ENCODE measurements at places on chromosomes 12 and 14.

DNA sequence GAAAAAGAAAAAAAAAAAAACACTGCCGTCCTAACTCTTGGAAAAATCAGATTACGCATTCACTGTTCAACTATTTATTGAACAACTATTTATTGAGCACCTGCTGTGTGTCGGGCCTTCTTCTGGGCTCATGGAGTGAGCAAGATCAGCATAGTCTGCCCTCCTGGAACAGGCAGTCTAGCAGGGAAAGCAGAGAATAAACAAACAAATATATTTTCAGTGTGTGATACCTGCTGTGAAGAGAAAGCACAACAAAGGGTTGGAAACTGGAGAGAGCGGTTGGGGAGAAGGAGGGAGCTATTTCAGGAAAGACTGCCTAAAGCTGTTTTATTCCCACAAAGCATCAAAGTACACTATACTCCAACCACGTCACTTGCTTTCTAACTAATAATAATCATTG is 10.8 kb downstream of the PROX2 start:
- DNase-seq = no peak

DNA sequence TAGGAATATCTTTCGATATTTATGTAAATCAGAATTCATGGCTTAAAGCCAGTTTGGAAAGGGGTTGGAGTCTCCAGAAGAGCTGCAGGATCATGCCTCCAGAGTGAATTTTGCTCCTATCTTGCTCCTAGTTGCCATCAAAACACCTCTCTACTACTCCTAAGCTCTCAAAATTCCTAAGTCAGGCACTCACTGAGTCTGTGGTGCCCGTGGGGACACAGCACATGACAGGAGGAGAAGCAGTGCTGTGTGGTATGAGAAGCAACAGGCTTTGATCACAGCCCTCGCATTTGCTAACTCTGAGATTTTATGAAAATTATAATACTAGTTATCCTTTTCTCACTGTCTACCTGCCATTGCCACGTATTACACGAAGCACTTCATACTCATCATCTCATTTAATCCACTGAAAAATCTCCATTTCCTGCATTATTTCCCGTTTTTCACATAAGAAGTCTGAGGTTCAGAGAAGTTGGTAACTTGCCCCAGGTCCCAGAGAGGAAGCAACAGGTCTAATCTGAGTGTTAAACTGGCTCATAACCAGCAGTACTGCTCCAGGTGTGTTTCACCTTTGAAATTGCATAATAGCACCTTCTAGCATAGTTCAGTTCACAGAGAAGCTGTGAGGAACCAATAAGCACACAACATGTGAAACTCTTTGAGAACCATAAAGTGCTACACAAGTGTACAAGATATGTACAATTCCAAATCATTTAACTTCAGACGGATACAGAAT is 33.1 kb upstream of the SLC35F4 start:
- DNase-seq = no peak

- no peak for DNase-seq
These were observed 327.6 kb downstream of the CCER1 start for GRCh38 chr12:90627180-90627896.

- DNase-seq = no peak
These were observed 19.8 kb upstream of the MGP start for GRCh38 chr12:14905269-14906004.

GRCh38 chr14:29316936-29317335 is 550.3 kb downstream of the FOXG1 start:
- DNase-seq = no peak

- no peak for DNase-seq
These were observed 18.4 kb downstream of the DDX51 start for GRCh38 chr12:132125736-132126135.

- DNase-seq = no peak
These were observed 65.9 kb downstream of the RNFT2 start for GRCh38 chr12:116804051-116804450.

GRCh38 chr14:82313889-82314288 is 780.2 kb upstream of the SEL1L start:
- no peak for DNase-seq

- DNase-seq = no peak
These were observed 1320.9 kb upstream of the FLRT2 start for GRCh38 chr14:84209031-84209430.

DNA sequence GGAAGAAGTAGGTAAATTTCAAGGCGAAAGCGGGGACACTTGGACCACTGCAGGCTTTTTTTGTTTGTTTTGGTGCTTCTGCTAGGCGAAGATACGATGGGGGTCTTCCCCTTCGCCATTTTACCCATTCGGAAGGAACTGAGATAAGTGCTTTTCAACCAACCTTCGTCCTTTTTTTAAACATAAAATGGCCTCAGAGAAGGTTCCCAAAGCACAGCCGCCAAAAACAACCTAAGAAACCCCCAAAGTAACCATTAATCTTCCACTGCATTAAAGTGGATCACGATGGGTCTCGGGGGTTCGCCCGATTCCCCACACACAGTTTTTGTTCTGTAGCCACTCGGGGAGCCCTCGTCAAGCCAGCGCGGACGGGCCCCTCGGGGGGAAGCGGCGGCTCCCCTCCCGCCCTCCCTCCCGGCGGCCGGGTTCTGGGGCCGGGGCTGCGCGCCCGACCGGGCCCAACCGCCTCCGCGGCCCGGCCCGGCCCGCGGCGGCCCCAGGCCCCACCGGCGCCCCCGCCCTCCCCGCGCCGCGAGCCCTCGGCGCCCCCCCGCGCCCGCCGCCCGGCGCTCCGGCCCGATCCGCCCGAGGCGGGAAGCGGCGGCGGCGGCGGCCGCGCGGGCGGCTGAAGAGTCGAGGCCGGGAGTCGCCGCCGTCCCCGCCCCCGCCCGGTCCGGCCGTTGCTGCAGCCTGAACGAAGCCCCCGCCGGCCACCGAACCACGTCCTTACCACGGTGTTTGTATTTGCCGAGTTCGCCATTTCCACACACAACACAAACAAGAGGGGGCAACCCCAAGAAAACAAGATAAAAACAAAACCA is 790 bp downstream of the GTF2A1 start:
- no peak for DNase-seq

DNA sequence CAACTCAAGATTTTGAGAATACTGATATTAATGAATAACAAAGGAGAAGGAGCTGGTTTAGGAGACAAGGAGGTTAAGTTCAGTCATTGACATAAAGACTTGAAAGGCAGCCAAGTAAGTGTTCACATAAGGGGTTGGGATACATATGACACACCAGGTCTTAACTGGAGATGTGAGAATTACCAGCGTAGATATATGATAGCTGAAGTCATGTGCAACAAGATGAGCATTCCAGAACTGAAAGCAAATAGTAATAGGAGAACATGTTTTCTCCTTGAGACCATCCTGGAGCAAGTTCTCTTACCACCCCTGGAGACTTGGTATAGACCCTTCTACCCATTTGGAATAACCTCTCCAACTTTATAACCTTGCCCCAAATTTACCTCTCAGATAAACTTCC is 43.3 kb upstream of the NPFF start:
- DNase-seq = no peak

DNA sequence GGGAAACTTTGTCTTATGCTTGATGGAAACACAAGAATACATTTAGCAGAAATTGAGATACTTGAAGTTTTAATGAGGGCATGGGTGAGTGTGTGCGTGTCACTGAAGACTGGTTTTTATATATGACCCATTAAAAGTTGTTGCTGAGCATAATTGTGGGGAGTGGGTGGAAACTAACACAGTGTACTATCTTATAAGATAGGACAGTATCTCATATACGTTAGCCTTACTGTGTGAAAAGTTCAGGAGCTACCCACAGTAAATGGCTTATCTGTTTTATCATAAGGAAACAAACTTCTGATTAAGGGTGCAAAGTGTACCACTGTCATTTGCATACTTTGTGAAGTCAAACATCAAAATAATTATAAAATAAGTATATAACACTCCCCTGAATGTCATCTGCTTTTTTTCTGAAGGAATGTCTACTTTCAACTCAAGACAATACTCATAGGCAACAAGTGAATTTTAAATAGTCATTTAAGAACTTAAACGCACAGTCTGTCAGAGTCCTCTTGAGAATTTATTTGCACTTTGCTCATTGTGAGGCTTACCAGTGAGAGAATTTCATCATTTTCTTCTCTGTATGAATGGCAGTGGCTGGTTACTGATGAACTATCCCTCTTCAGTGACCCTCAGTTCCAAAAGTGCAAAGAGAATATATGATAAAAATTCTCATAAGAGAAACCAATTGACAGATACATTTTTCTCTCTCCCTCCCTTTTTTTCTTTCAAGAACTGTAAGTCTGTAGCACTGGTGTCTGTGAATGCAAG is 4.2 kb downstream of the PDE3A start:
- DNase-seq = no peak

DNA sequence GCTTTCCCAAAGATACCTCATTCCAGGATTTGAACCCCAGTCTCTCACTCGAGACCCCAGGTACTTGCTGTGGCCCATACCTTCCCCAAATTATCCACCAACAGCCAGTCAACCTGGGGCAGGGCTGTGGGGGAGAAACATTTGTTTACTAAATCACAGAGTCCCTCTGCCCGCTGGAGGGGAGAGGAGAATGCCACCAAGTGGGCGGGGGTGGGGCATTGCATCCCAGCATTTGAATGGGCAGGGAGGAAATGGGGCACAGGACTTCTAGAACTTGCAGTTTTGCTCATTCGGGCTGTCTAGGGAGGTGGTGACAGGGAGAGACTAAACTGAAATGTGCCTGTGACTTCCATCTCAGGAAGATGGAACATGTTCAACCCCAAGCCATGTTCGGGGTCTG is 10.9 kb upstream of the SERPINA9 start:
- DNase-seq = no peak

DNA sequence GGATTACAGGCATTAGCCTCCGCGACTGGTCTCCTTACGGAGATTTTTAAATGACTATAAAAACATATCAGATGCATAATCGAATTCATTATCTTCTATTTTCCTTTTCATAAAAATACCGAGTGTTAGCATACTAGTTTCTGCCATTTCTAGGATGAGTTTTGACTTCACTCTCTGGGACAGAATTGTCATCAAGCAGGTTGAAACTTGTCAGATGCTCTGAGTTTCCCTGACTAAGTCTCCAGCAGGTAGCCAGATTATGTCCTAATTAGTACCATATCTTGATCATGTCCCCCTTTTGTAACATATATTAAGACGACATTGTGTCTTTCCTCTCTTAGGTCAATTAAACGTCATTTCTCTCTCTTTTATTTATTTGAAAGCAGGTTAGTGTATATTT is 103.5 kb upstream of the RASSF8 start:
- DNase-seq = no peak

- no peak for DNase-seq
These were observed 55.3 kb downstream of the RIN3 start for GRCh38 chr14:92568621-92569479.

DNA sequence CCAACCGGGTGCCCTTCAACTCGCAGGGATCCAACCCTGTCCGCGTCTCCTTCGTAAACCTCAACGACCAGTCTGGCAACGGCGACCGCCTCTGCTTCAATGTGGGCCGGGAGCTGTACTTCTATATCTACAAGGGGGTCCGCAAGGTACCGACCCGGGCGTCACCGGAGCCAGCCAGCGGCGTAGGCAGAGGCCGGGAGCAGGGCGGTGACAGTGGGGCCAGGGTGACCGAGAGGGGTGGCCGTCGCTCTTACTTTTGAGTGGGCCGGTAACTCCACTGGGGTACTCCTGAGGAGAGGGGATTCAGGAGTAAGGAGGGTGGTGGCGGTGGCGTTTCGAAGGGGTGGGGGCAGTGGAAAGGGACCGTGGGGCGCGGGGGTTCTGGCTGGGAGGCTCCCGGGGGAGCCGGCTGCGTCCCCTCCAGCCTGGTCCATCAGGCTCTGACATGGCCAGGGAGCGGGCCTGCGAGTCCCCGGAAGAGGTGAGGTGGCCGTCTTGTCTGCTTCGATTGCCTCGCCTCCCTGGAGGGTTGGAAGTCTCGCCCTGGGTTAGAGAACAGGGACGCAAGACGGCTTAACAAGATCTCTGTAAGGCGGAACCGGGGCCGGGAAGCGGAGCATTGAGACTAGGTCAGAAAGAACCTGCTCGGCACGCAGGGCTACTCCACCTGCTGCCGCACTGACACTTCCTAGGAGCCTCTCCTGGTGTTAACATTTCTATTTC is 491 bp downstream of the WDR20 start:
- no peak for DNase-seq

GRCh38 chr14:22434030-22434429 is 155.0 kb downstream of the DAD1 start:
- no peak for DNase-seq

- DNase-seq = no peak
These were observed 57.9 kb downstream of the E2F7 start for GRCh38 chr12:77007476-77007875.

DNA sequence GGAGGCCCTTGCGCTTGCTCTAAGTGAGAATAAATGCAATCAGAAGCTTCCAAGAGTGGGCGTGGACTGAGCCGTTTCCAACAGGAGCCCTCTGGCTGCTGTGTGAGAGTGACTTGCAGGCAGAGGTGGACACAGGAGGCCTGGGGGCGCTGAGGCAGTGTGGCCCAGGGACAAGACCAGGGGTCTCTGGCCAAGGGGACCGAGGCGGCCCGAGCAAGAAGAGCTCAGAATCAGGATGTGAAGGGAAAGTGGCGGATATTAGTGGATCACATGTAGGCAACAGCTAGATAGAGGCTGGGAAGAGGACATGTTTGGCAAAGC is 8.6 kb downstream of the RIMBP2 start:
- DNase-seq = no peak

DNA sequence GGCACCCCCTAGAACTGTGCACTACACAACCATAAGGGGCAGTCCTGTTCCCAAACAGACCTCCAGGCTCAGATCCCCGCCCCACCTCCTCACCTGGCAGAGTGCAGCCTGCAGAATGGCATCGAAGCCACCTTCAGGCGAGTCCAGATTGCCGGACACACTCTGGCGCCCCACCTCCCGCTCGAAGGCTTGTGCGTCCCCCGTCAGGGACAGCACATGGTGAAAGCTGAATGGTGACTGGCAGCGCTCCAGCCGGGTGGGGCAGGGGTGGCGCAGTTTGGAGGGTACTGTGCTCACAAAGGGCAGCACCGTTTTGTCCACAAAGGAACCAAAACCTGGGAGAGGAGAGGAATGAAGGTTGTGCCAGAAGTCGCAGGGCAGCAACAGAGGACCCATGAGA is 10.6 kb downstream of the ITGB7 start:
- no peak for DNase-seq

DNA sequence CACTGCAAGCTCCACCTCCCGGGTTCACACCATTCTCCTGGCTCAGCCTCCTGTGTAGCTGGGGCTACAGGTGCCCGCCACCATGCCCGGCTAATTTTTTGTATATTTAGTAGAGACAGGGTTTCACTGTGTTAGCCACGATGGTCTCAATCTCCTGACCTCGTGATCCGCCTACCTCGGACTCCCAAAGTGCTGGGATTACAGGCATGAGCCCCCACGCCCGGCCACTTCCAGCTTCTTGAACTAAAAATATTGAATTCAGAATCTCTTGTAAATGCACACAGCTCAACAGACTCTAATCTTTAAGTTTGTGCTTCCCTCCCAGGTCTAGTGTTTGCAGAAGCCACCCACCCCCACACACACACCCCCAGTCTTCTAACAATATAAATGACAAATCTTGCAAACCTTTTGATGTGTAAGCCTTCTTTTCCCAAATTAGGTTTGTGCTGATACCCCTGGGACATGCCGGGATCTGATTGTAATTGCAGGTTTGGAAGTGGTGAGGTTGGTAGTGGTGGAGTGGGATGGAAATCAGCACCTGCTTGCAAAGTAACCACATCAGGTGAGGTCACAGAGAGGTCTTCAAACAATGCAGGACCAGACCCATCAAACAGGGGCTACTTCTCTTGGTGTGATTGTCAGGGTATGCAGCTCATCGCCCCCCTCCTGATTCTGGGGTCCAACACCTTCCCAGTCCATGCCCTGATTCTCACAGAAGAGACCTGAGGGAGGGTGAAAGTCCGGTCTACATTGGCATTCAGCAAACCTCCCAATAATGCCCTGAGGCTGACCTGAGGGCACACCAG is 51.4 kb upstream of the GPR132 start:
- DNase-seq = no peak

- no peak for DNase-seq
These were observed 156.5 kb upstream of the RMST start for GRCh38 chr12:97306147-97306546.

Measured in right atrium auricular region (tissue), 2 donors.